ENCODE measurements at places on chromosomes 12 and 14. TPM values are rescaled to one million over a fixed set of nuclear protein-coding genes. Genes with fewer than 3 reads are reported as not detected.

Gene KRT72
- not detected for total RNA-seq

Gene WNT1
- not detected for total RNA-seq

Gene APOF
- not detected for total RNA-seq

Gene SELPLG
- 1.5 TPM for total RNA-seq

Gene FIGNL2
- 0.16 TPM for total RNA-seq

Gene SIX4
- 8.5 TPM for total RNA-seq

Gene TMPRSS12
- total RNA-seq, result not detected

Gene IL31
- not detected for total RNA-seq

Gene RNASE7
- total RNA-seq, result not detected

Gene OR11H6
- total RNA-seq, result not detected

Gene FERMT2
- 65.1 TPM for total RNA-seq

Gene AICDA
- not detected for total RNA-seq

Gene PRKAG1
- 73.2 TPM for total RNA-seq
